ENCODE measurements at places on chromosomes 6 and 20.
A peak's percentile ranks its signal among the peaks of the same experiment; 100 is the strongest.

DNA sequence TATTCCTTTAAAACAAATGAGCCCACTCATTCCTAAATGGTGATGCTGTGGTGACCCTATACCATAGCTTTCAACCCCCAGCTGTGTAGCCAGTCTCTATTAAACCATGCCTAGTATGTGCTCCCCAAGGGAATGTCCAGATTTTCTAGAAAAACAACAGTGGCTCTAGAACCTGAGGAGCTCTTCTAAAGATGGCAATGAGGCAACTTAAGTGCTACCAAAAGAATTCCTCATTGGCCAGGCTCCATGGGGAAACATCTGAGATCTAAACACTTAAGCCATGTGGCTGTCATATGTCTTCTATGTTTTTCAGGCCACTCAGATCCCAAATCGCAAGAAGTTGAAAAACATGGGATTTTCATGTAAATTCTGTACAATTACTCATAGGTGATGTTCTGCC, 191.0 kb downstream of the TPBG start:
- no peak for DNase-seq

GRCh38 chr20:698276-698675, 22.7 kb upstream of the SCRT2 start:
- DNase-seq = no peak

DNA sequence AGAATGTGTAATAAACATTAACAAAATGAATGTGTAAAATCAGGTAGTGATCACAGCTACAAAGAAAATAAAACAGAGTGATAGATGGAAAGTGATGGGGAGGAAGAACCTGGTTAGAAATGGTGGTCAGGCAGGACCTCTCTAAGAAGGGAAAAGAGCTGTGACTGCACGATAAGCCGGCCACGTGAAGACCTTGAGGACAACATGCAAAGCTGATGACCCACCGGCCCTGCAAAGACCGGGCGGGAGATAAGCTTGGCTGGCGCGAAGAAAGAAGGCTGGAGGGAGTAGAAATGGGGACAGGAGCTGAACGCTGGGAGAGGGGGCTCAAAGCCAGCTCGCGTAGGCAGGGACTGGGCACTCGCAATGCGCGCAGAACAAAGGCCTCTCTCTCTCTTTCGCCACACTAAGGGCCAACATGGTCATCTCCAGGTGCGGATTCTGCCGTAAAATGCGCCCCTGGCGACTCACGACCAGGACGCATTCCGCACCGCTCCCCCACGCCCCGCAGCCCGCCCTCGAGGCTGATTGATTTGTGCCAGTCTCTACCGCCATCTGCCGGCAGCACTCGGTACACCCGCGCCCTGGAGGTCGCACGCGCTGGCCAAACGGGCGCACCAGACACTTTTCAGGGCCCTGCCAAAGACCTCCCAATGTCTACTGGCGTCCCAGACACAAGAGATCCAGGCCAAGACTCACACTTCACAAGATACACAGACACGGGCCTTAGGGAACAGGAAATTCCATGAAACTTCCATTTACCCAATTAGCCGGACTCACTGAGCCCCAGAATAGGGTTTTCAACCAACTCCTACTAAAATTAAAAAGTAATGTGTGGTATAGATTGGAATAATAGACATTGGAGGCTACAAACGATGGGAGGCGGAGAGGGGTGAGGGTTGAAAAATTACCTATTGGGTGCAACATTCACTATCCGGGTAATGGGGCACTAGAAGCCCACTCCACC, 9.4 kb downstream of the DEFB132 start:
- DNase-seq = peak; percentile 77

DNA sequence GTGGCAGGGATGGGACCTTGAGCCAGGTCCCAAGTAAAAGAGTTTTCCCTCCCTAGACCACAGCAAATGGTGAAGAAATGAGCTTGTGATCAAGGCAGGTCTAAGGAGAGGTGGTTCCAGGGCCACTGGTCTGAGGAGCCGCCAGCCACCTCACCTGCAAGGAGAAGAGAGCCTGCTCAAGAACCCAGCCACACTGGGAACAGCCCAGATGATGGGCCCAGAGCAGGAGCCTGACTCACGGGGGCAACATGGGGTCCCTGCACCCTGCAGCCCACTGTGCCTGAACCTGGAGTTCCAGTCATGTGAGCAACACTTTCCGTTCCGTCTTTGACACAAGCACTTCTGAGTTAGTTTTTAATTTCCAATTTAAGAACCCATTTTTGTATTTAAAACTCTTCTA, 204.5 kb upstream of the CDH4 start:
- no peak for DNase-seq

GRCh38 chr6:28943557-28944411, 20.0 kb upstream of the TRIM27 start:
- DNase-seq = peak; percentile 57

DNA sequence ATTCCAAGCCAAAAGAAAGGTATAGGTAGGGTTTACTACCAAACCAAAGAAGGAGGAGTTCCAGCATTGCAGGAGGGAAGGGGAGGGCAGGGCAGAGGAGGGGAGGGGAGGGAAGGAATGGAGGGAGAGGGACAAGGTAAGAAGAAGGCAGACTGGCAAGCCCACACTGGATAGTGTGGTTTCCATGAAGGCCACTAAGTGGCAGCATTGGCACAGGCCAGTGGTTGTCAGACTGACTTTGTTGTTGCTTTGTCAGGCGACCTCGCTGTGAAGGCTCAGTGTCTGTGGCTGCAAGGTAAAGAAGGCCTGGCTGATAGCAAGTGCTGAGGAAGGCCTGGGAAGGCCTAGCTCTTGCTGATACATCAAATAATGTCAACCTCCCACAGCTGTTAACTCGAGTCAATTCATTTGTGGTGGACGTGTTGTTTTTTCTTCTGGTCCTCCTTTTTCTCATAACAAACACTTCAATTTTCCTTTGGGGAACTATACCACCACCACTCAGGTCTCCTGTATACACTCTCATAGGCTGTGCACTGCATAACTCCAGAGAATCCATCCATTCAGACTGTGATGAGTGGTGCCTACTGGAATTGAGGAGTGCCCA, 7.7 kb upstream of the ZNF334 start:
- DNase-seq = peak; percentile 47

DNA sequence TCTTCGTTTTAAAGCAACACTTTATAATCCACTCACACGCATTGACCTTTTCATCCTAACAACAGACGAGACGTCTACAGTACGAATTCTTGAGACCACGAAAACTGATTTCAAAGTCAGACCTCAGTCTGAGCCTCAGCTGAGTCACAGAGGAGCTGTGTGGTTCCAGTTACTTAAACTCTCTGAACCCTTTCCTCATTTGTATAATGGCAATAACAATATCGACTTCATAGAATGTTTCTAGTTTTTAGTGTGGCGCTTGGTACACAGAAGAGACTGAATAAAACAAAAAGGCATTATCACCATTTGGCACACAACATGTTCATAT, 236.9 kb downstream of the ATXN1 start:
- no peak for DNase-seq

Measured in NCI-H774 (cell line).